ENCODE measurements at places on chromosomes 5 and 9. TPM values are rescaled to one million over a fixed set of nuclear protein-coding genes. Genes with fewer than 3 reads are reported as not detected.

DNA sequence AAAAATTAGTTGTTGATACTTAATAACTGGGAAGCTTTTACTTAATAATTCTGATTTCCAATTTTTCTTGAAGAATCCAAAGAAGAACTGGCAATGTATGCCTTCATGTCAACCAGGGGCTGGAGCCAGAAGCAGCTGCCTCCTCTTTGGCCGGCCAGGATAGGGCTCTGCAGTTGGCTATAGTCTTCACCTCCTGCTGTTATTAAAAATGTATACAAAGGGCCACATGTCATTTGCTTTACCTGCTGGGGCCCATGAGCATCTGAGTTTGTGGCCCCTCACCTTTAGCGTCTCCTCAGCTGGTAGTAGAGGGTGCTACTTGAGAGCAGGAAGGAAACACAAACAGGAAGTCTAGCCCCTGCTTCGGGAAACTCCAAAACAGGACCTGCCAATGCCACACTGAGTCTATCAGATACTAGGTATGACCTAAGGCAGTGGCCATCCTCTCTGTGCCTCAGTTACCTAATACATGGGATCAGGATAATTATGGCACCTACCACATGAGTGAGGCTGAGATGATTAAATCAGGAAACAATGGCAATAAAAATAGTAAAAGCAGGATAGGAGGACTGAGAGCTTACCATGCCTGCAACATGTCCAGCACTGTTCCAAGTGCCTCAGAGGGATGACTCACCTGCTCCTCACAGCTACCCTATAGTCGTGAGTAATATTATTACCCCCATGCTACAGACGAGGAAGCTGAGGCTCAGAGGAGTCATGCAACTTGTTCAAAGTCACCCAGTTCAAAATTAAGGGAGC lies 21.3 kb downstream of the CCDC69 start:
- ATAC-seq = no peak

GRCh38 chr9:85215961-85216360 lies 525.8 kb downstream of the AGTPBP1 start:
- ATAC-seq = no peak

DNA sequence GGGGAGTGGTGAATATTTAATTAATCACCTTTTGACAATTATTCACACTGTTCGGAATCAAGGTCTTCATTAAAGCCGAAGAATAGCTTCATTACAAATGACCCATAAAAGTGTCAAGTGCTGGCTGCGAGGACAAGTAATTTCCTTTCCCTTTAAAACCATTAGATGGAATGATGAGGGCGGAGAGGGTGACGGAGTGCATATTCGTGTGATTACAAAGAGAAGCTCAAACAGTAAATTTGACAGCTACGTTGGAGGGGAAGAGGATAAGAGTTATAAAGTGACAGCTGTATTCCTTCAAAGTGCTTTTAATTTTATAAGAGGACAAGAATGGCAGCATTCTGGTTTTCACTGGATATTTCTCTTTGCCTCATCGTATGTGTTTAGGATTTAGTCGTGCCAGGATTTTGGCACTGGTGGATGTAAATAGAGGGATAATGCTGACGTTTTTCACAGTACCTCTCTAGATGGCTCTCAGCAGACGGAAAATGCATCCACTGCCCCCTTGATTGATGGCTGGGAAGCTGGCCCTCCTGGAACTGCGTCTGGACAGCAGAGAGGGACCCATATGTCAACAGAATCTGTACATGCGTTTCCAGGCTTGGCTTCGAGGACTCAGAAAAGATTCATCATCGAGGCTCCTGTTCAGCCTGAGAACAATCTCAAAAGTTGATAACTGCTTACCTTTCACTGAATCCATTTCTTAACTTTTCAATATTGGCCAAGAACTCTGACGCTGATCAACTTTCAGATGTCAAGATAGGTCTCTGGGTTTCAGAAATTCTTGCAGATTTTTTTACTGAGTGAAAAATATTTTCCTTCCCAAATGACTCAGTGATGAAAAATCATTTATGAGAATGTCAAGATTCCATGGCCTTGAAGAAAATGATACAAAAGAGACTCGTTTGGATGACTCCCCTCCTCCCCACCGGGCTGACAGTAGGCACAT lies 50.4 kb upstream of the IRX2 start:
- no peak for ATAC-seq

DNA sequence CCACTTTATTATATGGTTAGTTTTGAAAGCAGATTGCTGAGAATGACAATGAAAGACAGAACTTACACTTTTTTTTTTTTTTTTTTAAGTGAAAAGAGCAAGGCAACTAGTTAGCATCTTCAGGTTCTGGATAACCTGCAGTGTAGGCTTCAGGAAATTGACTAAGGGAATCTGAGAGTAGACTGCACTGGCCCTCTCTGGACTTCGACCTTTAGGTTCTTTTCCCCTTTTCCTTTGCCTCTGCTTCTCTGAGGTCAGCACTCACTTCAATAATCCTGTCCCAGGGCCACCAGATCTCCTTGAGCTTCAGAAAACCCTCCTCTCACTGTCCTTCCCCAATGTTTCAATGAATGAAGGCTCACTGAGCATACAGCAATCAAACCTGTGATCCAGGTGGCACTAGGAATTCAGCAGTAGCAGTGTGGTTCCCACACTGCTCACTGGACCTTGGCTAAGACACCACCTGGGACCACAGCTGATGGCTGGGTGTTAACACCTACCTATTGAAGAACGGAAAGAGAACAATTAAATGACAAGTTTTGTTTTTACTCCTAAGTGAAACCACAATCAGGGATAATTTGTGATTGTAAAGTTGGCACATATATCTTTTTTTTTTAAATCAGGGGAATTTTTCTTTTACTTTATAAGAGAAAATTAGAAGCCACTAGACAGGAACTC lies 85.8 kb upstream of the IL6ST start:
- no peak for ATAC-seq

DNA sequence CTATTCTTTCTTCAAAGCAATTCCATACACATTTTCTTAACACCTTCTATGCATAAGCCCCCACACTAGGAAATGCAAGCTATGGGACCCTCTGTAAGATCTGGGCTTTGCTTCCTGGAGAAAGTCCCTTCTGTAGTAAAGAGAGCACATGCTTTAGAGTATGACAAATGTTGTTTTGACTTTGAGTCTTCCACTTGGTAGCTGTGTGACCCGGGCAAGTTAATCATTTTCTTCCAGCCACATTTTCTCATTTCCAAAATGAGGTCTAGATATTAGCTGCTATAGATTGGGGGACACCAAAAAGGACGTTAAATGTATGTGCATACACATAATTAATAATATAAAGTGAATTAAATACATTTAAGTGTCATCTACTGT lies 334.0 kb downstream of the NFIB start:
- no peak for ATAC-seq

DNA sequence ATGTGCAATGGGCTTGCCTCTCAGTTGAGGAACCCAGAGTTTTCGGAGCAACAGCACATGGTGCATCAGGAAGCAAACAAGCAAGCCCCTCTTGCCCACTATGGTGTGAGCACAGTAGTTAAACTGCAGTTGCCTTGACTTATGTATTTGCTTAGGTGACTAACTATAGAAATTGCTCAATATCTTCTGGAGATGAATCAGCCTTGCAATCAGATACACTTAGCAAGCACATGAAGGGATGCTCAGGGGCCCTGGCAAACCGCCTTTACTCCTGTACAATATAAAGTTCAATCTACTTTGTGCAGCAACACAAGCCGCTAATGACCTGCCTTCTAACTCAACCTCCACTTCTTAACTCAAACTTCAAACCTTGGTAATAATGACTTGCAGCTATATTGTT lies 581.7 kb upstream of the RIOK2 start:
- ATAC-seq = no peak

- ATAC-seq = no peak
Measured at GRCh38 chr9:117992006-117992405, 287.8 kb downstream of the TLR4 start.

DNA sequence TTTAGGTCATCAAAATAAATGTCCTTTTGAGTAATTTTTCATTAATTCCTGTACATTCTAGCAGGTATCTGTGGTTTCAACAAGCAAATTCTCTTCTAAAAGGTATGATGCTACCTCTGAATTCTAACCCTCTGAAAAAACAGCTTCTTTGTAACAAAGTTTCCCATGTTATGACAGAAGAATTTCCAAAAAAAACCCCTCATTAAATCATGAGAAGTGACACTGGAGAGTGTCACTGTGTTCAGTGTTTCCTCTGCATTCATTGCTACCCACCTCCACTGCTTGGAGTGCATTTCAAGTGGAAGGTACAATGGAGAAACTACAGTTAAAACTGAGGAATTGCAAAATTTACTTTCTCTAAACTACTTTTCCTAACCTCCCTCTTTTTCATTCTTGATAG lies 10.1 kb downstream of the CDKN2A start:
- no peak for ATAC-seq

Gene MYOT
- 31.0 TPM for total RNA-seq

Gene IL13
- not detected for total RNA-seq

Gene PCDHAC1
- 2.3 TPM for total RNA-seq

Gene URM1
- total RNA-seq = 33.3 TPM
